NCI-H1436 treated with DMSO at 0.1 percent for 48 hours (cell line): ENCODE measurements at places on chromosomes 6 and 20.
A peak's percentile ranks its signal among the peaks of the same experiment; 100 is the strongest.

- DNase-seq: no peak
These were observed 8.4 kb downstream of the PSMA7 start for GRCh38 chr20:62134735-62135231.

GRCh38 chr6:115712291-115712961, 348.3 kb downstream of the FRK start:
- DNase-seq: no peak

DNA sequence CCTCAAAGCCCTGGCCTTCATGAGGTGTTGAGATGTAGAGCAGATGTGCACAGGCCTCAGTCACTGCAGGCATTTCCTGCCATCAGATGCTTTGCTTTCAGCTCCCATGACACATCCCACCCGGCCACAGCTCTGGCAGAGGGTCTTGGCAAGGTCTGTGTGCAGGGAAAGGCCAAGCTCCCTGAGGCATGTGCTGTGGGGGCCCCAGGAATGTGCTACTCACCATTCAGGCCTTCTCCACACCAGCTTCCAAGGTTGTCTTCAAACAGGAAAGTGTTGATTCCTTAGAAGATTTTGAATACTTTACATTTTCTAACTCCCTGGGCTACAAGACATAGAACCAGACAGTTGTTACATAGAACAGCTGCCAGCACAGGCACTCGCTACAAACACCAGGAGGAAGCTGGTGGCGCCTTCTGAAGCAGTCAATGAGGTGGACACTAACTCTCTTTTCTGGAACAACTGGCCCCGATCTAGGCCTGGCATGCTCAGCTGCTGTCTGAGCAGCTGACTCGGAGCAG, 27.8 kb downstream of the CASS4 start:
- no peak for DNase-seq

GRCh38 chr6:44715188-44715587, 327.7 kb downstream of the CDC5L start:
- DNase-seq: no peak

DNA sequence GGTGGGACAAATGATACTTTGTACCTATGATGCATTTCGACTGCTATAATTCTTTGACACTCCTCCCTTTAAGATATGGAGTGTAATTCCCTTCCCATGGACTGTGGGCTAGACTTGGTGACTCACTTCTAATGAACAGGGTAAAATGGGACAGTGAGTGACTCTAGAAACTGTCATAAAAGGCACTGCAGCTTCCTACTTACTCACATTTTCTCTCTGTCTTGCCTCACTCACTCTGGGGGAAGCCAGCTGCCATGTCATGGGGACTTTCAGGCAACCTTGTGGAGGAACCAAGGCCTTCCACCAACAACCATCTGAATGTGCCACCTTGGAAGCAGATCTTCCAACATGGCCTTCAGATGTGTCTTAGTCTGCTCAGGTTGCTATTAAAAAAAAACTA, 12.9 kb upstream of the GFOD1 start:
- DNase-seq: no peak

GRCh38 chr20:371755-372542, 8.6 kb upstream of the TRIB3 start:
- no peak for DNase-seq

GRCh38 chr6:158076548-158076947, 91.5 kb downstream of the SERAC1 start:
- no peak for DNase-seq

- DNase-seq: no peak
These were observed 33.7 kb downstream of the SLC9A8 start for GRCh38 chr20:49846206-49846807.

GRCh38 chr6:31363811-31364210, 6.8 kb upstream of the HLA-B start:
- DNase-seq: no peak

GRCh38 chr6:144873623-144874378, 588.7 kb downstream of the UTRN start:
- no peak for DNase-seq

- DNase-seq: no peak
These were observed 802 bp downstream of the HDAC2 start for GRCh38 chr6:113969888-113970804.

GRCh38 chr20:59604741-59605600, 631 bp downstream of the PHACTR3 start:
- DNase-seq: no peak

DNA sequence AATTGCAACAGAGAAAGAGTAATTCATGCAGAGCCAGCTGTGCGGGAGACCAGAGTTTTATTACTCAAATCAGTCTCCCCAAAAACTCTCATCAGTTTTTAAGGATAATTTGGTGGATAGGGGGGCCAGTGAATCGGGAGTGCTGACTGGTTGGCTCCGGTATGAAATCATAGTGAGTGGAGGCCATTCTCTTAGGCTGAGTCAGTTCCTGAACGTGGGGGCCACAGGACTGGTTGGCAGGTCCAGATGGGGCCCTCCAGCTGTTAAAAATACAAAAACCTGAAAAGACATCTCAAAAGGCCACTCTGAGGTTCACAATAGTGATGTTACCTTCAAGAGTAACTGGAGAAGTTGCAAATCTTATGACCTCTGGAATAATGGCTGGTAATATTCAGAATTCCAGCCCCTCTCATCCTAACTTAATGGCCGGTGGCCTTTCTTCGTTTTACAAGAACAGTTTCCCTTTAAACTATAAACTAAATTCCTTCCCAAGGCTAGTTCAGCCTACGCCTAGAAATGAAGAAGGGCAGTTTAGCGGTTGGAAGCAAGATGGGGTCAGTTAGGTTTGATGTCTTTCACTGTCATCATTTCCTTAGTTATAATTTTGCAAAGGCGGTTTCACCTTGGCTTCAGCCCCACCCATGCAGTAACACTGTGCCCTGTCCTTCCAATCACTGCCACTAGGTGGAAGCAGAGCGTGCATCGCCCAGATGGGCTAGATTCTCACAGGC, 6.8 kb upstream of the MICA start:
- no peak for DNase-seq

GRCh38 chr6:69846312-69846711, 20.0 kb upstream of the COL19A1 start:
- DNase-seq: no peak

GRCh38 chr20:62367633-62368391, 700 bp upstream of the LAMA5 start:
- DNase-seq: no peak

GRCh38 chr6:39400026-39400425, 77.5 kb upstream of the KCNK16 start:
- no peak for DNase-seq

DNA sequence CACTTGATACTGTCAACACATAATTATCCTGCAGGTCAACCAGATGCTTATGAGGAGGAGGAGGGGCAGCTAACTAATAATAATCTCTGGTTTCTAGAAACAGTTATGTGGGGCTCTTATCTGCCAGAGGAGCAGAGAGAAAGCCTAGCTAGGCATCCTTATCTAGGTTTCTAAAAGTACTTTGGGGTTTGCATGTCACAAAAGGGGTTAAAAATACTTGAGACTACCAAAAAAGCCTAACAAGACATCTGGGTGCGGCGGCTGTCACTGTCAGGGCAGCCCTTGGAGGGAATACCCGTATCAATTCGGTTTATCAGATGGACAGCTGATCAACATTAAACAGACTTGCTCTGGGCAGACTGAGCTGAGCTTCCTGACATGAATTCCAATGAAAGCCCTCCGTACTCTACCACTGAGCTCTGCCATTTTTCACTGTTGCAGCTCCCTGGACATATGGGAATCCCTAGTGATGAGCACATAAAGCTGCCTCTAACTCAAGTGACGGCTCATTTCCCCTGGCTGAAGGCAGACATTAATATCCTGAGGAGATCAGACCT, 166.6 kb downstream of the PDSS2 start:
- no peak for DNase-seq

DNA sequence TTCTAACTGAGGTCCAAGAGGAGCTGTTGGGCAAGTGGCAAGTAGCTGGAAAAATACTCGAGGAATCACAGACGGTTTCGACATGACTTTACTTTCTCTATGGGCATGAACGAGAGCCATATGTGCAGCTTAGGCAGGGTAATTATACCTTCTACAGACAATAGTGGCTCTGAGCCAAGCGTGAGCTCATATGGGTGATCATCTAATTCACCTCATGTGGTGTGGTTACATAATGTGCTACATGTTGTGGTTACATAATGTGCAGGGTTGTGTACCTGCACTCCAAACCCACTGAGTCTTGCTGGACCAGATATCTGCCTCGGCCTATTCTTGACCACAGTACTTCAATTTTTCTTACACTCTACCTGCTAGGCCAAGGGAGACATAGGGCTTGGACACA, 771.7 kb upstream of the EYS start:
- no peak for DNase-seq

GRCh38 chr6:30213957-30214656, 901 bp upstream of the TRIM26 start:
- DNase-seq: no peak

GRCh38 chr6:2976571-2977085, 5.3 kb upstream of the SERPINB6 start:
- no peak for DNase-seq

GRCh38 chr6:53734473-53735299, 60.1 kb upstream of the LRRC1 start:
- DNase-seq: no peak

DNA sequence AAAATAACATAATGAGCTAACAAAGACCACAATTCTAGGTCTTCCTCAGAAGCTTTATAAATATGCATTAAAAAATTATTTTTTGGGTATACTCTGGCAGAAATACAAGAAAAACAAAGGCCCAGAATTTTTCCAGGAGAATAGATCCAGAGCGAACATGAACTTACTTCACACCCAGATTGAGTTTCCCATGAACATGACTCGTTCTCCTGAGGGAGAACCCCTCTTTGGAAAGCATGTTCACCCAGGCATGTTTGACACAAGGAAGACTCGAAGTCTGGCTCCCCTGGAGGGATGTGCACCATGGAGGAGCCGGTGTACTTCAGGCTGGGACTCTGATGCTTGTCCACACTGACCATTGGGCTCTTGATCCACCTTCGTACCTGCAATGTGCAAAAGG, 56.1 kb downstream of the SGK1 start:
- no peak for DNase-seq

DNA sequence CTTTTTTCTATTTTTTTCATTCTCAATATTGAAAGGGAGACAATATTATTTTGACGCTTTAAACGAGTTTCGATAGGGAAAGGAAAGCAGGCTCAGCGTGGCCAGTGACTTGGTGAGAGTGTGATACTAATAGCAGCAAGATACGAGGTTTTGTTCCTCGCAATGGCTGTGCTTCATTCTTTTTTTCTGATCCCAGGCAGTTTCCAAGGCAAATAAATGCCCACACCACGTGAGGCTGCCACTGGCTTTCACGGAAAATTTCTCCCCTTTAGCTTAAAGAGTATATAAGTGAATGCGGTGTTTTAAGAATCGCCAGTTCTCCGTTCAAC, 196.4 kb upstream of the ZNF184 start:
- DNase-seq: no peak

- DNase-seq: peak; percentile 82
These were observed 973 bp upstream of the CITED2 start for GRCh38 chr6:139375226-139376016.

DNA sequence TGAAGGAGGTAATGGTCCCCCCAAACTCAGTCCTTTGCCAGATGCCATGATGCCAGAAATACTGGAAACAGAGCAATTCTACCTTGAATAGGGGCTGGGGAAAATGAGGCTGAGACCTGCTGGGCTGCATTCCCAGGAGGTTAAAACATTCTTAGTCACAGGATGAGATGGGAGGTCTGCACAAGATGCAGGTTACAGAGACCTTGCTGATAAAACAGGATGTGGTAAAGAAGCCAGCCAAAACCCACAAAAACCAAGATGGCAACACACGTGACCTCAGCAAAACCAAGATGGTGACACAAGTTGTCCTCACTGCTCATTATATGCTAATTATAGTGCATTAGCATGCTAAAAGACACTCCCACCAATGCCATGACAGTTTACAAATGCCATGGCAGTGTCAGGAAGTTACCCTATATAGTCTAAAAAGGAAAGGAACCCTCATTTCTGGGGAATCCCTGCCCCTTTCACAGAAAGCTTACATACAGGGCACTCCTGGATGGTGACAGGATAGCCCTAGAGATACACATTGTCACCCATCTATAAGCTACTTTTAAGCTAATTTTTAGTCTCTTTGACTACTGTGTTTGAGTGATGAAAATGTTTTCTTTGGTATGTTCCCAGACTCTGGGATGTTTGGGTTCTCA, 979.7 kb downstream of the TBC1D32 start:
- no peak for DNase-seq

GRCh38 chr6:45806172-45806571, 209.5 kb downstream of the CLIC5 start:
- DNase-seq: no peak

GRCh38 chr20:36110994-36111393, 43.5 kb upstream of the EPB41L1 start:
- no peak for DNase-seq

DNA sequence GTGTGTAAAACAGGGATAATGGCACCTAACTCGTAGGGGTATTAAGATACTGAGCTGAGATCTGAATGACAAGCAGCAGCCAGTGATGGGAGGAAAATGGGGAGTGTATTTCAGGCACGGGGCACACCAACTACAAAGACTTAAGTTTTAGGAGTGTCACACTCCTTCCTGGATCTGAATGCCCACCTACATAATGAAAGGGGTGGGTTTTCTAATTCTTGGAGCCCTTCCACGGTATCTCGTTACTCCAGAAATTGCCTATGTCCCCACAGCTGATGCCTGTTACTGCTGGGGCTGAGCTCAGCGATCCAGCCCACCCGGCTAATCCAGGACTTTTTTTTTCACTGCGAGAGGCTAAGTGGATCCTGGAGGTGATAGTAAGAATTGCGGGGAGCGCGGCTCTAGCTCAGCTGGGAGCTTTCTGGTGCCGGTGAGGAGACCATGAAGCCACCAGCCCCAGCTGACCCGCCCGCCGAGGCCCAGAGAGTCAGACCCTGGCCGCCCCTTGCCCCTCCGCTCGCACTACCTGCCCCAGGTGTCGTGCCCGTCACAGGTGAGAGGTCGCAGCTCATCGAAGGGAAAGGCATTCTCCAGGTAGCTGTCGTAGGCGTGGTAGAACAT, 727 bp downstream of the EDEM2 start:
- DNase-seq: no peak

DNA sequence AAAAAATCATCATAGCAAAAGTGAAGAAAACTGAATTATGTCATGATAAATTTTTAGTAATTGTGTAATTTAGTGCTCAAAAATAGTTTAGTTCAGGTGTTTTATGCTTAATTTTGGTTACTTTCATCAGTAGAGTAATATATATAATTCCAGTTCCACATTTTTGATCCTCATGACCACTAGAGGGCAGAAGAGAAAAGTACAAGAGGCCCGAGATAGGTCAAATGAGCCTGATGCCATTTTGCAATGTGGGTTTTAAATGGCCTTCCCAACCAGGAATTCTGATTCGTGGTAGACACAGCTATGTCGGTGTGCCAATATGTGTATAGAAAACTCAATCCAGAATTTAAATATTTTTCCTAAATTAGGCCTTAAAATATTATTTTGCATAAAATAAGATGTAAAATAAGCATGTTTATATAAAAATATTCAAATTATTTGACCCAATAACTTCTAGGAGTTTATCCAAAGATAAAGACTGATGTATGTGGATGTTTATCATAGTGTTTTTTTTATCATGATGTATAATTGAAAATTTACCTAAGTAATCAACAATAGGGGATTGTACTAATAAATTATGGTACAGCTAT, 159.7 kb upstream of the RPS6KA2 start:
- DNase-seq: no peak

- no peak for DNase-seq
These were observed 214.9 kb upstream of the GMDS start for GRCh38 chr6:2460216-2460745.

GRCh38 chr6:156390621-156391020, 386.6 kb upstream of the ARID1B start:
- no peak for DNase-seq

- no peak for DNase-seq
These were observed 445.1 kb upstream of the JAG1 start for GRCh38 chr20:11118802-11119380.
